Skeletal muscle cell (primary cell): ENCODE measurements at places on chromosomes 6 and 20.

DNA sequence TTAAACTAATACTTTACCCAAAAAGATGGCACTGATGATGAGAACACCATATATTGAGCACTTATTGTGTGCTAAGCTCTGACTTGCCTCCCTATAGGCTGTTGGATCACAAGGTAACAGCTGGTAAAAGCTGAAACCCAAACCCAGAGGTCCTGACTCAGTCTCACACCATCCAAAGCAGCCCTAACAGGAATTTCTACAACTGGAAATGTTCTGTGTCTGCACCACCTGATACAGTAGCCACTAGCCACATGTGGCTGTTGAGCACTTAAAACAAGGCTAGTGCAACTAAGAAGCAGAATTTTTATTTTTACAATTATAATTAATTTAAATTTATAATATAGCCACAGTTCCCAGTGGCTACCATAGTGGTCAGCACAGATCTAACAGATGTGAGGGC lies 15.6 kb upstream of the MATN4 start:
- DNase-seq = no peak

DNA sequence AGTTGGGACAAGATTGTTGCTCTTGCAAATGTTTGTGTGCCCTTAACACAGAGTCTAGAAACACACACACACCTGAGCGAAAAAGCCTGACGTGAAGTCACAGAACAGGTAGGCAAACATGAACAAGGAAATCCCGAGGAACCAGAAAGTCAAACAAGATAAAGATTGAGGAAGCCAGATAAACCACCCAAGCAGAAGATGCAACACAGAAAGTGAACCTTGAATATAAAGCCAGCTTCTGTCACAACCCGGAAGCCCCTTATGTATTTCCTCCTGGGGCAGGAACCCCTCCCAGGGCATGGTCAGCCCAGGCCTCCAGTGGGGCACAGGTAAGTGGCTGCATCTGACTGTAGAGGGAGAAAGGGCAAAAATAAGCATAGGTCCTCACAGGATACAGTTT lies 158.2 kb upstream of the SUPT3H start:
- no peak for DNase-seq

DNA sequence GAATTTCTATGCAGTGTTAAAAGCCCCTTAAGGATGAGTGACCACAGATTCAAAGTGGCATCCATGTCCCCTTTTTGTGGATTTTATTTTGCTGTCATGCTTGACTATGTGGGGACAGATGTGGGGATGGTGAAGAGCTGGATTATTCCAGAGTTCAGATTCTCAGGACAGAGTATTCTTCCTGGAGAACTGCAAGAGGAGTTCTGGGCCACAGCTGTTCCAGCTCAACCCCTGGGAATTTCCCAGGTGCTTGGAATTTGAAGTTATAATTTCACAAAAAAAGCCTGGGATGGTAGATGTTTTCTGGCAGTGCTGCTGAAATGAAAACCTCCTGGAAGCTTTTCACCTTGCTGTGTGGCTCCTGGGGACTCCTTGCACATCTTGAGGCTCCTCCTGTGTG lies 671.8 kb upstream of the MARCKS start:
- no peak for DNase-seq

GRCh38 chr20:45817376-45818194 lies 5.1 kb downstream of the UBE2C start:
- no peak for DNase-seq

DNA sequence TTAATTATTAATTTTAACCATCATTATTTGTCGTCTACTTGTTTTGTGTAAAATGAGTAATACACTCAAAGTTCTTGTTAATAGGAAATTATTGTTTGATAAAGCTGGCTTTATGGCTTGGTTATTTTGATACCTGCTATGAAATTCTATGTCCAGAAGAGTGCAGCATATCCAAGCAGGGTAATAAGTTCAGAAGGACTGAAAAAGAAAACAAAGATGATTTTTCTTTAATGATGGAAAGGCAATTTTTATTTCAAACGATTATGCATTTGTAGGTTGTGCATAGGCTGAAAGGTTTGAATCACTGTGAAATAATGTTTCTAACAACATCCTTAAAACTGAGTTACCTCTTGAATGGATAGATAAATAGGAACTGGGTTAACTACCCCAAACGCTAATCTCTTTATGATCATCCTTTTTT lies 1.4 kb upstream of the MAN1A1 start:
- no peak for DNase-seq

DNA sequence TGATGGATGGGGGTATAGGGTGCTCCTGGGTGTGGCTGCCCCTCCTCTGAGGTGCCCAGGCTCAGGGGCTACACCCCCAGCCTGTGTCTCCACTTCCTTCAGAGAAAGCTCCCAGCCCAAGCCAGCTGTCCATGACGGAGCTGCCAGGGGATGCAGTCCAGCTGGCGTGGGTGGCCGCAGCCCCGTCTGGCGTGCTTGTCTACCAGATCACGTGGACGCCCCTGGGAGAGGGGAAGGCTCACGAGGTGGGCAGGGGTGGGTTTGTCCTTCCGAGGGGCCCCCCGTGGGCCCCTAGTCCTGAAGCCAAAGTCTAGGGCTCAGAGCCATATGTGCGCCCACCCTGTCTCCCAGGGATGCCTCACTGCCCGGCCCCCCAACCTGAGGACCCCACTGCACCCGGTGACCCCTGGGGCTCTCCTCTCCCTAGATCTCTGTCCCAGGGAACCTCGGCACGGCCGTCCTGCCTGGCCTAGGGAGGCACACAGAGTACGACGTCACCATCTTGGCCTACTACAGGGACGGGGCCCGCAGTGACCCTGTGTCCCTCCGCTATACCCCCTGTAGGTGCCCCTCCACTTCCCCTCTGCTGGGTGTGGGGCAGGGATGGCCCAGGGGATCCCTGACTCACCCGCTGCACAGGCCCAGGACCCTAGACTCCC lies 19.8 kb downstream of the COL20A1 start:
- no peak for DNase-seq

GRCh38 chr6:167400482-167401138 lies 75.7 kb downstream of the TTLL2 start:
- no peak for DNase-seq

GRCh38 chr20:61027218-61027617 lies 224.8 kb upstream of the CDH4 start:
- DNase-seq = no peak

DNA sequence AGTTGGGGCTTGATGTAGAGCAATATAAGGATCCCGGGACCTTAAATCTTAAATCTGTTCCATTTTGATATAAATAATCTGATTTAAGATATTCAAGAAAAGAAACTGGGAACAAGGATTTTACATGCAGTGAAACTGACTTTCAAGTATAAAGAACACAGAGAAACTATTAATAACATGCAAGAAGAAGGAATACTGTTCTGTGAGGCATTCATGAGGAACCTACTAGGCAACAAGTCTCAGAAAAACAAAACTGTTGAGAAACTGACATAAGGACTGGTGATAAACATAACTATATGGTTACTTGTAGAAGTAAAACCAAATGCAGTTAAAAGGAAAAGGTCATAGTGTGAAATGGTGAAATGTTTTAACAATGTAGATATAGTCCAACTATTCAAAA lies 15.8 kb downstream of the HDDC2 start:
- DNase-seq = no peak

- no peak for DNase-seq
Measured at GRCh38 chr6:21398741-21399325, 194.7 kb upstream of the SOX4 start.
